Caco-2 (cell line): ENCODE measurements at places on chromosomes 4 and X. TPM values are rescaled to one million over a fixed set of nuclear protein-coding genes. Genes with fewer than 3 reads are reported as not detected.

The GUCY1A1 gene
- not detected in 2 replicates for total RNA-seq

The SPARCL1 gene
- total RNA-seq = 0.18 TPM in 1 of 2 replicates, not detected in the other

The MAGED2 gene
- 96.0 and 103 TPM in 2 replicates for total RNA-seq

The GLUD2 gene
- total RNA-seq = 1.2 and 1.3 TPM in 2 replicates

The PRKG2 gene
- 3.2 and 5.6 TPM in 2 replicates for total RNA-seq

The RASGEF1B gene
- 24.8 and 32.3 TPM in 2 replicates for total RNA-seq

The HAND2 gene
- total RNA-seq = not detected in 2 replicates

The LRIT3 gene
- total RNA-seq = 0.34 and 0.35 TPM in 2 replicates
